Stimulated activated CD8-positive, alpha-beta memory T cell treated with anti-CD3 and anti-CD28 coated beads, Interleukin-15, amount 100 ng/mL, for 1 hour (primary cell): ENCODE measurements at places on chromosomes 2 and 18.

GRCh38 chr18:12554796-12555388 lies 103.0 kb downstream of the SPIRE1 start:
- no peak for DNase-seq

- DNase-seq: no peak
These were observed 533.0 kb downstream of the PLCL1 start for GRCh38 chr2:198337368-198337767.

DNA sequence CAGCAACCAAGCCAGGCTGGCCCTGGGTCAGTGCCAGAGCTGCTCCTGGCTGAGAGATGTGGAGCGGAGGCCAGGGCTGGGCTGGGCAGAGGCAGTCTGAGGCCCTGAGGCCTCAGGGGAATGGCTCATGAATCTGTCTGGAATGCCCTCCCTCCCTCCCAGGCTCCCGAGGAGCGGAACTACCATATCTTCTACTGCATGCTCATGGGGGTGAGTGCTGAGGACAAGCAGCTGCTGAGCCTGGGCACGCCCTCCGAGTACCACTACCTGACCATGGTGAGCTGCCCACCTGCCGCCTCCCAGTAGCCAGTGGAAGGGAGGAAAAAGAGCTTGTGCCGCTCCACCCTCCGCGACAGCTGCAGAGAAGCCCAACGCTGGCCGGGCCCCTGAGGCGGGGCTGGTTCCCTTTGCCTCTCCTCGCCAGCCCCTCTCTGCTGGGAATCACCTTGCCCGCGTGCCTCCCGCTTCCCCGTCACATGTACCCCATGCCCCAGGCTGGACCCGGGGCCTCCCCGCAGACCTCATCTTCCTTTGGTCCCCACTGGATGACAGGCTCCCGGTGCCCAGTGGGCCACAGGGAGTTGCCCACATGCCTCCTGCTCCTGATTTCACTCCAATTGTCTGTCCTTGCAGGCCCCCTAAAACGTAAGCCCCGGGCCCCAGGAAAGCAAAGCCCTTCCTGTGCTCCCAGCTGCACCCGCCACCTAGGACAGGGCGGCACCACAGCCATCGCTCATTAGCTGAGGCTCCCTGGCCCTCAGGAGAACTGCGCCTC lies 41.1 kb downstream of the MYO7B start:
- no peak for DNase-seq

GRCh38 chr2:55232863-55233657 lies 572 bp downstream of the RPS27A start:
- no peak for DNase-seq

DNA sequence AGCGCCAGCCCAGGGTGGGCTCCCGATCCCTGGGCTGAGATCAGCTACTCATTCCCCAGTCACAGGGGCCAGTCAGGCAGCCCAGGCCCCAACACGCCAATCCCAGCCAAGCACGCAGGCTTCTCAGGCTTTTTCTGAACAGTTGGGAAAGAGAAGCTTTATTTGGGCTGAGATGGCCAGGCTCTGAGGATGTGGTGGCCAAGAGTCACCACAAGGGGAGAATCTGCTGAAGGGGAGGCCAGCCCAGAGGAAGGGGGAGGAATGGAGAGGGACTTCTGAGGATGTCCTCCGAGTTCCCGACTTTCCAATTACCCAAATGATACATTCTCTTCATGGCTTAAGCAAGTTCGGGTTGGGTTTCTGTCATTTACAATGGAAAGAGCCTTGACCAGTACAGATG lies 2.8 kb upstream of the DIPK1C start:
- DNase-seq: no peak

GRCh38 chr2:154233231-154233630 lies 361.5 kb downstream of the GALNT13 start:
- DNase-seq: no peak

- DNase-seq: no peak
These were observed 83.1 kb downstream of the SOCS6 start for GRCh38 chr18:70371908-70372307.

GRCh38 chr2:98086491-98087446 lies at the start of gene VWA3B:
VWA3B (plus strand) TSS chr2:98087167; CDS start chr2:98093093, 5,926 bp downstream.
- DNase-seq: no peak

DNA sequence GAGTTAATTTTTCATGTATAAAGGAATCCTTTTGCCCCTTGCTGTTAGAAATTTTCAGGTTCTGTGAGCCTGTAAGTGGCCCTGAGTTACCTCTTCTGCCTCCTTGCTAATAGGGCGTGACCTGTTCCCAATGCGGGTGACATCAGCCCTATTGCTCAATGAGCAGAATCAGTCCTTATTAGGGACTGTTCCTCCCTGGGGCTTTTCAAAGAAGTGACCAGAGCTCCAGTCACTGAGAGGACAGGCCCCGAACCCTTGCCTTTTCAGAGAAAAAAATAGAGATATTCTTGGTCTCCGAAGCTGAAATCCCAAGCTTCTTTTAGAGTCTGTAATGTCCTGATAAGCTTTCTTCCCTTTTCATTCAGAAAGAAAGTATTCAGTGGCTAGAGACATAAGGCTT lies 8.2 kb upstream of the APOB start:
- no peak for DNase-seq

DNA sequence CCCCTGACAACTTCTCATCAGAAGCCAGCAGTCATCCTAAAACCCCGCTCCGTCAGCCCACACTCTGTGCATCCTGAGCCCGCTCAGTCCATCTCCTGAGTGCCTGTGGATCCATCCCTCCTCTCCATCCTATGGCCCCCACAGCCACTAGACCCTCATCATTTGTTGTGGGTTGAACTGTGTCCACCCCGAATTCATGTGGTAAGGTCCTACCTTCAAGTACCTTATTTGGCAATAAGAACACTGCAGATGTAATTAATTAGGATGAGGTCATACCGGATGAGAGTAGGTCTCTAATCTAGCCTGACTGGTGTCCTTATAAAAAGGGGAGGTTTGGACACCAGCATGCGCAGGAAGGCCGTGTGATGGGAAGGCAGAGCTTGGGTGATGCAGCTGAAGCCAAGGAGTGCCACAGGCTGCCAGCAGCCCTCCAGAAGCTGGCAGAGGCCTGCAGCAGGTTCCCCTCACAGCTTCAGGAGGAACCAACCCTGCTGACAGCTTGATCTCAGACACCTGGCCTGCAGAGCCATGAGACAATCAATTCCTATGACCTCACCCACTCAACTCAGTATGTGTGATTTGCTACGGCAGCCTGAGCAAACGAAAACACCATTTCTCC lies 192.4 kb downstream of the ZBTB7C start:
- DNase-seq: no peak

- no peak for DNase-seq
These were observed 58.6 kb downstream of the ZEB2 start for GRCh38 chr2:144461308-144461766.

- DNase-seq: no peak
These were observed 120.9 kb upstream of the CDH19 start for GRCh38 chr18:66724664-66725356.

- no peak for DNase-seq
These were observed 45.5 kb downstream of the FANCL start for GRCh38 chr2:58195662-58196061.

DNA sequence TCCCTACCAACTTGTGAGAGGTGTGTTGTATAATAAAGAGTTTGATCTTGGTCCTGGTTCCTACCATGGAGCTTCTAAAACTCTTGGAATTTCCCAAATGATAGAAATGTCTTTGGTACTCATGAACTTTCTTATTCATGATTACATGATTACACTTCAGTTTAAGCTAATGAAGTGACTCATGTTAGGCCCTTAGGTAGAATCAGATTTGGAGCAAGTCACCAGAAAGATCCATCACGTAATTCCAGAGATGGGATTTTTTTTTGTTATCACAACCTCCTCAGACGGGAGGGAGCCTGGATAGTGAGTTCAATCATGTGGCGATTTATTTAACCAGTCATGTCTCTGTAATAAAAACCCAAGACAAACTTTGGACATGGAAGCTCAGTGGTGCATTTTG lies 1287.6 kb upstream of the ZEB2 start:
- DNase-seq: no peak

DNA sequence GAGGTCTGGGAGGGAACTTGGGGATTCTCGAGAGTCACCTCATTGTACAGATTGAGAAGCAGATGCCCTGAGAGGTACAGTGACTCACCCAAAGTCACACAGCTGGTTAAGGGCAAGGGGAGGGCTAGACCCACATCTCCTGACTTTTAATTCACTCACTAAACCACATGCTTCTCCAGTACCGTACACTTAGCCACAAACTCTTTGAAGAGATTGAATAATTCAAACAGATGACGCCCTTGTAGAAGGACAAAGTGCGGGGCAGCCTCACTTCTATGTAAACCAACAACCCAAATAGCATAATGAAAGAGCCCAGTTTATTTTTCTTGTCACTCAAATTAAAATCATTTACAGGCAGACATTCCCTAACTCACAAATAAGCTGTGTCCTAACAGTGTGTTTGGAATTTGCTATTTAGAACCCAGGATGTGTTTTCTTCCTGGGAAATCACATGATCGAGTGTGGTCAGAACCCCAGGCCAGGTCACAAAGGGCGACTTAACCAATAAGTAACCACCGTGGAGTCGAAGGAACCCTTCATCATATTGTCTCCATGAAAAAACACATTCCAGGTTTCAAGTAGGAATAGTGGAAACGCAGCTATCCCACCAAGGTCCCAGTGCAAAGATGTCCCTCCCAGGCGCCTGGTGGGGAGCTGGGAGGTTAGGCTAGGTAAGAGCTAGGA lies 35.8 kb upstream of the PTPN4 start:
- DNase-seq: no peak

DNA sequence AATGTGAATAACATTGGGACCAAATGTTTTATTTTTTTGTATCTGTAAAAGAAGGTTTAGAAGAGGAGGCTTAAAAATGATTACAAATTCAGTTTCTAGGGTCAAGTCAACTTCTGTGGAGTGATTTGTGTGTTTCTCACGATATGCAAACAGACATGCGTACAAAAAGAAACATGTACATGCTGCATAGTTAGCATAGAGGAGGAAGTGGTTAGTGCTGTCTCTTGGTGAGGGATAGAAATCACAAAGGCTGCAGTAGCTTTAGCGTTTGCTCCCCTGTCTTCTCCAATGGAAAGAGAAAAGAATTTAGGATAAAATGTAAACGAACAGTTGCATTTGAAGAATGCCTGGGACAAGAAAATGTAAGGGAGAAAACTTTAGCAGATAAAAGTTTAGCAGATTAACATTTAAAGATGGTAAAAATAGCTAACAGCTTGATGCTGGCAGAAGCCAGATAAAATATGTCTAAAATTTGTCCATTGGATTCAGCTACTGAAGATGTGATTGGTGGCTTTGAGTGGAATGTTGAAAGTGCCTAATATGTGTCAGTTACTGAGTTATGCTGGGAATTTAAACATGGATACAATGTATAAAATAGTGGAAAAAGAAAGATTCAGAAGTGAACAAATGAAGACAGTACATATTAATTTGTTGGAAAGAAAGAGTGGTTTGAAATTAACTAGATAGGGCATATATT lies 44.9 kb downstream of the MALT1 start:
- DNase-seq: no peak
